Neural crest cell (in vitro differentiated cells): ENCODE measurements at places on chromosomes 5 and 9. TPM values are rescaled to one million over a fixed set of nuclear protein-coding genes. Genes with fewer than 3 reads are reported as not detected.

DNA sequence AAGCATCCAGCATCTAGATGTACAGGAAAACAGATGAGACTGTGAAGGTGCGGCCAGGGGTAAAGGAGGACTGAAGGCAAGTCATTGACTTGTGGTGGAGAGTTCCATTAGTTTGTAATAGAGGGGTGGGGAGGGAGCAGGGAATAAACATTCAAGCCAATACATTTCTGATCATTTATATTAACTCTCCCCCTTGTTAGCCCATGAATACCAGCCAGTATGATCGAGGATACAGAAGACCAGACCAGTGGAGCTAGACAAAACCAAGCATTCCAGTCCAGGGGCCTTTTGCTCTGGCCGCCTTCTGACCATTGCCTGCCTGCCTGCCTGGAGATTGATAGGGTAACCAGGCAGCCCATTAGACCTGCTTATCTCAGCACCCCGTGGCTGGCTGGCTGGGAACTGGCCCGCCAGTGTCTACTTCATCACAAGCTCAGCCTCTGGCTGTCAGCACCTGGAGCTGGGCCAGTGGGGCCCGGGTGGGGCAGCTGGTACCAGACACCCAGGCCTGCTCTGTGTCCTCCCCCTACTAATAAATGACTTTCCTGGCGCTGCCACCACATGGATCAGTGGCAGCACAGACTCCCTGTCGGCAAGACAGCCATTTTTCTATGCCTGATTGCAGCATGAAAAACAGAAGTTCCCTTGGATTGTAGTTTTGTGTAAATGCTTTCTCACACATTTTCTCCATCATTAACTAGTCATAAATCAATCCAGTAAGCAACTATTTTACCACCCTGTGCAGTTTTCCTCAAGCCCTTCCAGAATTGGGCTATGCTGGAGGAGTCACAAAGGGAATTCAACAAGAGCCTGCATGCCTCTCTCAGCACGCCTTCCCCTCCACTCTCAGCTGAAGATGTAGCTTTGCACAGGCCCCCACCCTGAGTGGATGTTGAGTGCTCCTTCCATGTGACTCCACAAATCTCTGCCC is 181.3 kb downstream of the SNCAIP start:
- H3K27me3 ChIP-seq, result no peaks in the 10 kb centered on the region
- no peak overlapping the region for H3K4me3 ChIP-seq
- no peak for DNase-seq

DNA sequence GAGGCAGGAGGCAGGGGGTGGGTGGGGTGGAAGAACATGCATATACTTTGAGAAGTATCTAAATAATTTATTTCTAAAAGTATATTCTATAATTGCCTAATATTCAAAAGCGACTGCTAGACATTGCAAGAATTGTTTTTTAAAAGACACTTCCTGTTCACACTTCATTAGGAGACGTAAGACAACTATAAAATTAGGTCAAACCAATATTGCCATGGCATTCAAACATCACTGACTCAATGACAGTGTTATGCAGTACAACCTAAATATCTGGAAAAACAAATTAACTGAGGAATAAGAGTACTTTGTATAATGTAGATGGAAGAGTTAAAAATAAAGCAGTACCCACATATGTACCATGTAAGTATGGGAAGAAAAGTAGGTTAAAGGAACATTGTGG is 4.5 kb downstream of the CCNH start:
- H3K4me3 ChIP-seq, result peak overlapping the region; percentile 7
- H3K36me3 ChIP-seq, result peaks cover 6% of the 10 kb centered on the region
- no peak overlapping the region for H3K27ac ChIP-seq
- peaks cover 20% of the 10 kb centered on the region for H3K4me1 ChIP-seq

DNA sequence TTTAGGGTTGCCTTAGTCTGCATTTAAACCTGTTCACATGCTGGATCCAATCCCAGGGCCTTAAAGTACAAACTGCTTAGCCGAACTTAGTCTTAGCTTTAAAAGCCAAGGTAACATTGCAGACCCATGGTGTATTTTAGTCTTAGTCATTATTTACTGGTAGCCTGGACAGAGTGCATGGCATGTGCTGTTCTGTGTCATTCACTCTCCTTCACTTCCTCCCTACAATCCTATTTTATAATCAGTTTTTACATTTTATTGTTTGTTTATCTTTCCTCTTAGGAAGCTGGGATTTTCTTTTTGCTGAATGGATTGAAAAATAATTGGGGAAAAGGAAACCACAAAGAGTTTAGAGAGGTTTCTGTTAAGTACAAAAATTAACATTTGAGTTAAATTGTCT is 29.4 kb upstream of the TAL2 start:
- H3K27ac ChIP-seq, result no peak overlapping the region
- H3K4me3 ChIP-seq, result no peak overlapping the region
- H3K4me1 ChIP-seq, result no peaks in the 10 kb centered on the region
- H3K36me3 ChIP-seq, result peaks cover 18% of the 10 kb centered on the region
- DNase-seq, result no peak

DNA sequence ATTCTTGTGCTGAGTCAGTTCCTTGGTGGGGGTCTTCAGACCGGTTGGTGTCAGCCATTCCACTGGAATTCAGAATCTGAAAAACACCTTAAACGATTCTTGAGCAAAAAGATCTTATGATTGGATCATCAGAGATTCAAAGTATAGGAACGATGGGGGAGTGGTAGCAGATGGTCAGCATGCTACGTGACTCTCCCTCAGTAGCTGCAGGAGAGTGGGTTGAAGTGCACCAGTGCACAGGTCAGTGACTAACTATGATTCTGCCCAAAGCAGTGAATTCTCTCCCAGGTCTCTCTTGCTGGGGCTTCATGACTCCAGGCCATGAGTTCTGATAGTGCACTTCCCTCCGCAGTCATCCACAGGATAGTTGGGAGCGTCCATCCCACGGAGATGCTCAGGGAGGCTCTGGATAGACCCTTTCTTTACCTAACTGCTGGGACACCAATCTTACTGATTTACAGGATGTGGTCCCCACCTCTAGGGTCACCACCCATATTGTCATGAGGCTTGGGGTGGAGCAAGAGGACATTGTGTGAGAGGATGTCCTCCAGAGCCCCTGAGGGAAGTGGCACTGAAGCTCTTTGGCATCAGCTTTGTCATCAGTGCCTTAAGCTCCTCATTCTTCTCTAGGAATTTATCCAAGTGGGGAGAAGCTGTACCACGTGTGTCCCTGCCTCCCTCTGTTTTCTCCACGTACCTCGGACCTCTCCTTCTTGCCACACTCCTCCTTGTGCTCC is 62.0 kb downstream of the RASGRF2 start:
- H3K27ac ChIP-seq, result no peak overlapping the region
- no peak for DNase-seq
- H3K4me3 ChIP-seq, result no peak overlapping the region
- H3K4me1 ChIP-seq, result no peaks in the 10 kb centered on the region
- peaks cover 7% of the 10 kb centered on the region for H3K27me3 ChIP-seq

- H3K27ac ChIP-seq, result no peak overlapping the region
- DNase-seq, result no peak
- no peaks in the 10 kb centered on the region for H3K27me3 ChIP-seq
- H3K4me1 ChIP-seq, result no peaks in the 10 kb centered on the region
- no peak overlapping the region for H3K4me3 ChIP-seq
These were observed 109.8 kb upstream of the MSX2 start for GRCh38 chr5:174614500-174615135.

- DNase-seq, result no peak
- no peak overlapping the region for H3K4me3 ChIP-seq
- no peak overlapping the region for H3K27ac ChIP-seq
- no peaks in the 10 kb centered on the region for H3K27me3 ChIP-seq
These were observed 16.7 kb downstream of the WHRN start for GRCh38 chr9:114488398-114489129.

GRCh38 chr5:171427318-171428167 is 8.1 kb downstream of the FGF18 start:
- peaks cover 14% of the 10 kb centered on the region for H3K27me3 ChIP-seq
- no peak overlapping the region for H3K4me3 ChIP-seq
- H3K36me3 ChIP-seq, result no peaks in the 10 kb centered on the region
- DNase-seq, result no peak

GRCh38 chr5:131228646-131229045 is 35.2 kb upstream of the CDC42SE2 start:
- no peak overlapping the region for H3K4me3 ChIP-seq
- peaks cover 7% of the 10 kb centered on the region for H3K4me1 ChIP-seq
- no peaks in the 10 kb centered on the region for H3K27me3 ChIP-seq
- no peaks in the 10 kb centered on the region for H3K36me3 ChIP-seq
- no peak overlapping the region for H3K27ac ChIP-seq
- no peak for DNase-seq

DNA sequence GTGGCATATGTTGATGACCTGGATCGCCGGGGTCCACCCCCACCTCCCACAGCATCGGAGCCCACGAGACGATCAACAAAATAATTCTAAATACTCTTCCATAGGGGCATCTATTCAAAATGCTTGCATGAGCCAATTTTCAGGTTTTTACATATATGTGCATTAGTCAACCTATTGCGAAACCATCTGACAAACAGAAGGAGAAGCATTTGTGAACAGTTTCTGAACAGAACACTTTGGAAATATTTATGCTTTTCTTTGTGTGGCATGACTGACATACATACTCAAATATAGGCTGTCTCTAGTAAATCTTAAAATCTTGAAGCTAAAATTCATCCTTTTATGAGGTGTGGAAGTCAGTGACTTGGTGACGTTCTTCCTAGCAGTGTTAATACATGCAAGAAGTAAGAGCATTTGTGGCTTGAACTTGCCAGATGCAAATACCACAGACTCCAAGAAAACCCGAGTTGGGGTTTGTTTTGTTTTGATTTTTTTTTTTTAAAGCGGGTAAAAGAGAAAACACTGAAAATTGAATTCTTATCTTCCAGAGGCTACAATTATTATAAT is 5.3 kb downstream of the GPR151 start:
- peaks cover 21% of the 10 kb centered on the region for H3K36me3 ChIP-seq
- no peak overlapping the region for H3K4me3 ChIP-seq
- DNase-seq, result no peak
- H3K4me1 ChIP-seq, result no peaks in the 10 kb centered on the region
- no peaks in the 10 kb centered on the region for H3K27me3 ChIP-seq

The MCIDAS gene
- total RNA-seq, result not detected in 2 replicates

The DNAH5 gene
- 0.12 and 0.20 TPM in 2 replicates for total RNA-seq

The CRHBP gene
- total RNA-seq, result 0.20 and 0.21 TPM in 2 replicates

The PCDHB16 gene
- total RNA-seq, result 11.4 and 12.6 TPM in 2 replicates

The FOXB2 gene
- not detected in 2 replicates for total RNA-seq

The CDC25C gene
- total RNA-seq, result 22.5 and 22.7 TPM in 2 replicates

The NUP155 gene
- 66.3 and 72.6 TPM in 2 replicates for total RNA-seq

The LCN1 gene
- not detected in 2 replicates for total RNA-seq
